ENCODE measurements at places on chromosomes 2 and 18. TPM values are rescaled to one million over a fixed set of nuclear protein-coding genes. Genes with fewer than 3 reads are reported as not detected.

DNA sequence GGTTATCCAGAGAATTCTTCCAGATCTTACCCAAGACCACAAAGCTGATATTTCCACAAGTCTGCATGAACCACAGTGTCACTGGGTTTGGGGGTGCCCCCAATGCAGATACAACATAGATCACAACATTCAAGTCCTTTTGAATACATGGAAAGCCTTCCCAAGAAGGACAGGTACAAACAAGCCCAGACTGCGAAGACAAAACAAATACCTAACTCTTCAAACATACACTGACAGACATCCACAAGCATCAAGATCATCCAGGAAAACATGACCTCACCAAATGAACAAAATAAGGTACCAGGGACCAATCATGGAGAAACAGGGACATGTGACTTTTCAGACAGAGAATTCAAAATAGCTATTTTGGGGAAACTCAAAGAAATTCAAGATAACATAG, 93.1 kb downstream of the MDH1 start:
- no peak for DNase-seq

GRCh38 chr18:5895299-5895875, at the start of gene TMEM200C:
TSS of gene TMEM200C (minus strand) at chr18:5895522. CDS start at chr18:5892063, 3,459 bp downstream.
- DNase-seq: no peak

GRCh38 chr2:216302981-216303676, 69.2 kb downstream of the MARCHF4 start:
- no peak for DNase-seq

GRCh38 chr18:22539051-22539765, 121.5 kb upstream of the CTAGE1 start:
- peak; percentile 76 for DNase-seq

DNA sequence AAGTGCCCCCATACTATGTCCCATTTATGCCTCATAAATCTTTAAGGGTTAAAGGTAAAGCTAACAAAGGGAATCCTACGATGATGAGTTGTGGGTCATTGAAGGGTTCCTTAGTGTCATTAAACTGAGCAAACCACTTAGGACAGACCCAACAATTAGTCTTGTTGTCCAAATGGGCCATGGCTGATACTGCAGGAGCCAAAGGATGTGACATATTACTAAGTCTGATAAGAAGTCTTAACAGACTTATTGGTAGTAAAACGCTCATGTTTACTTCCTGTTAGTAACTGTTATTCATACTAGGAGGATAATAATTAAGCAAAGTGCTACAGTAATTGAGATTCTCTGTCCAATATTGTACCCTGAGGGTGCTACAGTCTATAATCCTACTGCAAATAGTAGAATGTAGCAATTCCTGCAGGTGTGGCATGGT, 96.8 kb downstream of the PTPN4 start:
- DNase-seq: no peak

Gene ANKRD39
- total RNA-seq: 14.6 TPM

DNA sequence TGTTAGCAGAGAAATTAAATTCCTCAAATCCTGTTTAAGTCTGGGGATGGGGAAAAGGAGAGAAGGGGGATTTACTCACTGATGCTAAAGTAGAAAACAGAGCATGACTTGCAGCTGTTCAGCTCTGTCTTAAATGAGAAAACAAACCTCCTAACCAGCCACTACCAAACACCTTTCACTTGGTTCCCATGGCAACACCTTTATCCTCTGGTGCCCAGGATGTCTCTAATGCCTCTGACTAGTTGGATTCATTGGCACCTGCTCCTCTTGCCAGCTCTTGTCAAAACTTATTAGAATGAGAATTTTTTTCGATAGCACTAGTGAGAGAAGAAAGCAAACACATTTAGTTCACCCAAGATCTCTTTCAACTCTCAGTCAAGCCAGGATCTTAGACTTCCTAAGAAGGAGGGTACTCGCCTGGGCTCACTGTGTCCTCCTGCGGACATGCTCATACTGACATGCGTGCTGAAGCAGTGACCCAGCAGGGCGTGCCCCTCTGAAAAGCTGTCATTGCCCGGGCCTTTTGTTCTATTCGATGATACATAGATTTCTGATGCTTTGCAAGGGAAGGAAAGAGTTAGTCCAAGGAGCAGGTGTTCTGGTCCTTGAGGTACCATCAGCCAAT, 656.0 kb upstream of the CELF4 start:
- no peak for DNase-seq

DNA sequence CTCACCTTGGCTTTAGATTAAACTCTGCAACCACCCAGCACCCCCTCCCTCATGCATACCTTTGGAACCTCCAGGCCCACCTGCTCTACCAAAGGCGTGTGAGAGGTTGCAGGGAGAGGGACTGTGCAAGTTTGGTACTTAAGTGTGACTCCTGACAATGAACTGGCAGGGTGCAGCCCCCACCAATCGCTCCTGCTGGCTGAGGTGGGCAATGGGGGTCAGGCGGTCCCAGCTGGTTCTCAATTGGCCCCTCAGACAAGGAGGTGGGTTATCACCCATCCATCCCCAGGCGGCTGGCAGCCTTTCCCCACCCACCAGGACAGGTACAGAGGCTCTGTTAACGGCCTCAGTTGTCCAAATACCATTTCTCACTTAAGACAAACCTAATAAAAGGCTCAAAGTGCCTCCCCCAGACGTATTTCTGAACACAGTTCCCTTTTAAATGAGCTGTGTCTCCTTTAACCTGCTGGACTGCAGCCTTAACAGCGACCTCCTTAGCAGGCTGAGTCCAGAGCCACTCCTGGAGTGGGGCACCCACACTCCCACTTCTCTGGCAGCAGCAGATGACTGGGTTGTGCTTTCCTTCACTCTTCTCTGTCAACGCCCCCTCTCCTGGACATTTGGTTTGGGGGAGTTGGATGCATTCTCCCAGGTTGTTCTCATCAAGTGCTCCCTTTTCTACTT, 169.2 kb upstream of the SMAD2 start:
- no peak for DNase-seq

DNA sequence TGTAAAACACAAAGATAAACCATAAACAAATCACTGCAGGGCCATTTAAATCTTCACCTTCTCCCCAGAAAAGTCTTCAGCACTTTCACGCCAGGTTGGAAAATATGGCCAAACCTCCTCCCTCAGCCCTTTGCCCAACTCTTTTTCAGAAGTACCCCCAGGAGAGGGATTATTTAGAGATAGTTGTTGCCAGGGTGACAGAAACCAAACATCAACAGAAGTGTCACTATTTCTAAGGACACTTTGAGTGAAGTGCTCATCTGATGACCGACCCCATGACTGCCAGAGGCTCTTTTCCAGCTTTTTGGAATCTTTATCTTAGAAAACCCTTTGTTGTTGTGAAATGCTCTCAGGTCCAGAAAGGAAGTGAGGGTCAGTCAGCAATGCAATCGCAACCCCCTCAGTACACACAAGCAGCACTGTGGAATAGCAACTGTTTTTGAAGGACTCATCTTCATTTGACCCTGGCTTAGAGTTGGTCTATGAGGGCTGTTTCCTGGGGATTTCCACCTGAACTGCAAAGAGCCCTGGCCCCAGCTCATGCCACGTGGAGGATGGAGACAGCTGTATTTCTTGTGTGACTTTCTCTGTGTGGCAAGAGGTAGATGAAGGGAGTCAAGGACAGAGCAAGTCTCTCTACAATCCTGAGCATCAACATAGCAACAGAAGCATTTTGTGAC, 114.0 kb upstream of the STON1 start:
- DNase-seq: no peak

Gene POTEE
- not detected for total RNA-seq

Gene PLB1
- 1.8 TPM for total RNA-seq

DNA sequence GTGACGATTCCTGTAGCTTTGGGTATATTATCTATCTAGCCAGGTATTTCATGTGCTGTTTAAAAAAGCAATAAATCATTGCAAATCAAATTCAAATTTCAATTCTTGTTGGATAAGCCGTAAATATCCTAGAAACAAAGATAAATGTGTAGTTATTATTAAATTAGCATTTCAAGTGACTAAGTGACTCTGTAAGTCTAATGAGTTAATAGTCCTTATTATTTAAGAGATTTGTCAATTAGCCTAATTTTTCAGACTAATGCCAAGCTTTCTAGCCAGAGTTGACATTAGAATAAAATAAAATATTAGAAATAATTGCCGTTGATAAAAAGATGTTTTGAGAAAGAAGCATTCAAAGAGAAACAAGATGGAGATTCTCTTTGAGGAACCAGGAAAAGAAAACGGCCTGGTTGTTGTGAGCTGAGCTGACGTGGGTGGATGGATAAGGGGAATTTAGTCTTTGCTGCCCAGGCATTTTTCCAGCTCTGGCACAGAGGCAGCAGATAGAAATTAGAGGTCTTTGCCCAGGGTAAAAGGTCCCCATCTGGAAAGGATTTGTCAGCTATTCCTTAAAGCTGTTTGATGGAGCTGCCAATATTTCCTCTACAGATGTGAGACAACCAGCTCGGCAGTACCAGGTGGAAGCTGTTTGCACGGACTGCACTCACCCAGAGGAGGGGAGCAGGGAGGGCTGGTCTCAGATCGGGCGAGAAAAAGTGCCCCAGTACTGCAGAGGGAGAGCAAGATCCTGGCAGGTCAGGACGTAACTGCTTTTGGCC, 117.3 kb upstream of the SEC11C start:
- no peak for DNase-seq

Gene HOXD4
- not detected for total RNA-seq

- DNase-seq: no peak
Observed at GRCh38 chr2:115389024-115389423, 946.6 kb downstream of the DPP10 start.

Gene ZNF385B
- 0.46 TPM for total RNA-seq

Gene PRKAG3
- not detected for total RNA-seq

All from Right ventricle myocardium superior (tissue), 1 donor.